ENCODE measurements at places on chromosomes 1 and 21.

GRCh38 chr1:150760013-150760412, 5.6 kb downstream of the CTSS start:
- DNase-seq, result no peak

GRCh38 chr21:27820342-27820741, 853.5 kb upstream of the ADAMTS5 start:
- no peak for DNase-seq

- DNase-seq, result no peak
These were observed 28.9 kb downstream of the FOXO6 start for GRCh38 chr1:41390166-41390565.

- DNase-seq, result no peak
These were observed 16.1 kb downstream of the ADORA1 start for GRCh38 chr1:203143641-203144040.

GRCh38 chr1:198811449-198811848, 172.6 kb downstream of the PTPRC start:
- DNase-seq, result no peak

GRCh38 chr1:61071205-61072130, 10.9 kb upstream of the NFIA start:
- no peak for DNase-seq

DNA sequence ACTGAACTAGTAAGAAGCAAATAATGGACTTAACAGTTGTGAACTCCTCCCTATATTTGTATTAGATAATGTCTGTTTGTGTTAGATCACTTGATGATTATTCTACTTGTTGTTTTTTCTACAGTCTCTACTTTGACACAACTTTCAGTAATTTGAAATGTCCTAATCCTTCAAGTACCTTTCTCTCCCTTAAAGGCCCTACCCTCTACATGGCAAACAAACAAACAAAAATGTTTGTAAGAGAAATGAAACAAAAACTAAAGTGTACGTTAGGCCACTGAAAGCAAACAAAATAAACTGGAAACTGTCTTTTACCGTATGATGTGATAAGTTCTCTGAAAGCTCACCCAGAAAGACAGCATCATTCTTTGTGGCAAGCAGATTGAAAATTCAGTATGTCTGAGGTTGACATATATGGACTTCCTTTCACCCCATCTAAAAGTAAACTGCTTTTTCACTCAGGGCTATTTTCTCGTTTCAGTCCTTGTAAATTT, 255.9 kb upstream of the SNX7 start:
- DNase-seq, result no peak

- peak; percentile 88 for DNase-seq
These were observed 167.2 kb downstream of the CYYR1 start for GRCh38 chr21:26405735-26406361.

GRCh38 chr1:65979136-65980044, 186.7 kb downstream of the PDE4B start:
- DNase-seq, result peak; percentile 56

GRCh38 chr1:15627343-15627988, 10.2 kb downstream of the DDI2 start:
- no peak for DNase-seq

GRCh38 chr1:206582971-206583706, 29.1 kb downstream of the EIF2D start:
- DNase-seq, result no peak

DNA sequence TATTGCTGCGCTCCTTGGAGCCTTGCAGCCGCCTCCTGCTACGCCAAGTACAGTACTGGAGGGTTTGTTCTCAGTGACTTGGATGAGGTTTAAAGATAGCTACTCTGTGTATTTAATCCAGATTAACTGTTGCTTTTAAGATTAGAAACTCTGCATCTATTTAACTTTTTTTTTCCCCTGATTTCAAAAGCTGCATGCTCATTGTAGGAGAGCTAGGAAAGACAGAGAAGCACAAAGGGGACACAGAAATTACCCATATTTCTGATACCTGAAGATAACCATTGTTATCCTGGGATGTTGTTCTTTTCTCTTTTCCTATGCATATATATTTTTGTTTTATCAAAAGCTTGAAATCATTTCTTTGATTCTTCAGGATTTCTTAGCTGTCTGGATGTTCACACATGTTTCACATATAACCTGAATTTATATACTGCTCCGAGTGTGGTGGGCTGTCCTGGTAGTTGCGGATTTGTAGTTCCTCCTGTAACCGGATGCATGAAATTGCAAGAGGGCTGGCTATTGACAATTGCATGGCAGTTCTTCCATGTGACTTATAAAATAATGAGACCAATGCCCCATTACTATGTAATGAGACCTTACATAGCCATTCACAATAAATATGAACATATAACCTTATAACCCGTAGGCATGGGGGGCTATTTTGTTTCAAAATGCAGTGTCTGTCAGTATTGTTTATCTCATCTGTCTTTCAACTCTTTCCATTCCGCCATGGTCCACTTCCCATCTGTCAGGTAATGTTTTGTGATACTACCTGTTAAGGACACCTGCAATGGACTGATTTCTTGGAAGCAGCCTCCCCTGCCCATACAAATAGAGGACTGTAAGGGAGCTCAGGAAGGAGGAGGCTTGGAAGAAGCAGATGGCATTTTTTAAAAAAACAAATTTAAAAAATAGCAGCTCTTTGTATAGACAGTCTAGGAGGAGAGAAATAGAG, 1.4 kb downstream of the RAVER2 start:
- DNase-seq, result no peak

DNA sequence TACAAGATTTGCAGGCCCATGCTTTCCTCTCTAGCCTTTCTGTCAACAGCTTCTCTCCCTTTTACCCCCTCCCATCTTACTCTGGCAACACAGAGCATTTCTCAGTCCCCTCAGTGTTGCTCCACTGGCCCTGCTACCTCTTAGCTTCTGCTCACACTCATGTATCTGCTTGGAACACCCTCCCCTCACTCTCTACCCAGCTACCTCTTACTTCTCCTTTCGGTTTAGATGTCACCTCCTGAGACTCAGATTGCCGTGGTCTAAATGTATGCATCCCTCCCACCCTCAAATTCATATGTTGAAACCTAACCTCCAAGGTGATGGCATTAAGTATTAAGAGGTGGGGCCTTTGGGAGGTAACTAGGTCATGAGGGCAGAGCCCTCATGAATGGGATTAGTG, 80.1 kb downstream of the FOXD2 start:
- no peak for DNase-seq

- no peak for DNase-seq
These were observed 4.9 kb downstream of the PBX1 start for GRCh38 chr1:164563721-164564360.

- DNase-seq, result no peak
These were observed 989 bp downstream of the ACTA1 start for GRCh38 chr1:229432905-229433304.

- DNase-seq, result peak; percentile 25
These were observed 2.1 kb upstream of the S100A9 start for GRCh38 chr1:153355445-153356071.

DNA sequence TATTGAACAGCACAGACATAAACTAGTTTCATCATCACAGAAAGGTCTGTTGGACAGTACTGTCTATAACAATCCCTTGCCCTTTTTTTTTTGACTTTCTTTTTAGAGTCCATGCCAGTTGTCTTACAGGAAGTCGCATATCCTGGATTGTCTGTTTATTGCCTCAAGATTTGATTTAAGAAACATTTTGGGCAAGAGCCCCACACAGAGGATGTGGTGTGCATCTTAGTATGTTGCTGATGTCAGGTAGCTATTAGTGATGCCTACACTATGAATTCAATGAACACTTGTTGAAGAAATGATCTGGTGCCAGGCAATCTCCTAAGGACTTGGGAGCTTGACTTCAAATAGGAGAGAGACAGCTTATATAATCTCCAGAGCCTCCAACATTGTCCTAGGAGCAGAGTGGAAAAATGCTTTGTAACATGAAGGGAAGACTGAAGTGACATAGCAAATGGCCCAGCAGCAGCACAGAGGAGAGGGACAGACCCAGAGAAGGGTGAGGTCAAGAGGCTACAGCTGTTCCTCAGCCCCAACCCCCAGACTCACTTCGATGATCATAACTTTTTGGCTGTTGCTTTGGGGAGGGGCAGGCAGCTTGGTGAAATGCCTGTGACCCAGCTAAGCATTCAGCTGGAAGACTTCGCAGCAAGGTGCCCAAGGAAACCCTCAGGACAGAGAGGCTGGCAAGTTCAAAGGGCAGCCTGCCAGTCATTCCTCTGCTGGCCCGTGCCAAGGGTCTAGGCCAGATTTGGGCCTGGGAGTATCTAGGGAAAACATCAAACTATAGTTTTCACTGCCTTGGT, 7.5 kb upstream of the RAB29 start:
- no peak for DNase-seq

GRCh38 chr1:246617156-246617555, 50.9 kb downstream of the CNST start:
- DNase-seq, result no peak

All from astrocyte (in vitro differentiated cells and primary cell).